ENCODE measurements at places on chromosomes 3 and 15. TPM values are rescaled to one million over a fixed set of nuclear protein-coding genes. Genes with fewer than 3 reads are reported as not detected.

GRCh38 chr15:64503197-64503596 is 42.8 kb downstream of the ZNF609 start:
- peak overlapping the region; percentile 92 for H3K27ac ChIP-seq
- H3K27me3 ChIP-seq = no peaks in the 10 kb centered on the region
- peaks cover 54% of the 10 kb centered on the region for H3K36me3 ChIP-seq
- DNase-seq = peak; percentile 7
- peak overlapping the region; percentile 37 for H3K4me3 ChIP-seq
- peaks cover 80% of the 10 kb centered on the region for H3K4me1 ChIP-seq

- peaks cover 15% of the 10 kb centered on the region for H3K27me3 ChIP-seq
- no peak overlapping the region for H3K27ac ChIP-seq
- no peaks in the 10 kb centered on the region for H3K36me3 ChIP-seq
- no peak overlapping the region for H3K4me3 ChIP-seq
- DNase-seq = no peak
These were observed 32.0 kb upstream of the SLCO3A1 start for GRCh38 chr15:91821458-91821857.

The SERINC4 gene
- 0.50 TPM for total RNA-seq

DNA sequence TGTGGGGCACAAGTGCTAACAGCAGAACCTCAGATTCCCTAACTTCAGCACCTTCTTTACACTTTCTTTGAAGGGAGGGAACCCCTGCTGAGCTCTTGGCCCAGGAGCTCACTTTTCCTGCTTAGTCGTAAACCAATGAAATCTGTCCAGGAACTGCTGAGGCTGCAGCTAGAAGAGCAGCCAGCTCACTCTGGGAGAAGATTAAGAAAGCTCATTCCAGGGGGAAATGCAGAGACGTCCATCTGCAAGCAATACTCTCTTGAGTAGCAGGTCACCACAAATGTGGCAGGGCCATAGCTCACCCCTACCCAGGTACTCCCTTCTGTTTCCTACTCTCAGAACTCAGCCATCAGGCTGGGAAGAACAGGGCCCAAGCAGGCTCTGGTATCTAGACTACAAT is 103.3 kb downstream of the WDR76 start:
- H3K36me3 ChIP-seq = no peaks in the 10 kb centered on the region
- H3K4me3 ChIP-seq = no peak overlapping the region
- DNase-seq = no peak
- H3K27ac ChIP-seq = no peak overlapping the region

GRCh38 chr3:99253963-99254355 is 352.5 kb upstream of the DCBLD2 start:
- H3K27me3 ChIP-seq = no peaks in the 10 kb centered on the region
- DNase-seq = no peak
- no peak overlapping the region for H3K27ac ChIP-seq
- H3K4me3 ChIP-seq = no peak overlapping the region
- H3K36me3 ChIP-seq = no peaks in the 10 kb centered on the region

- H3K36me3 ChIP-seq = no peaks in the 10 kb centered on the region
- no peak overlapping the region for H3K4me3 ChIP-seq
- H3K27me3 ChIP-seq = peaks cover 2% of the 10 kb centered on the region
- no peaks in the 10 kb centered on the region for H3K4me1 ChIP-seq
These were observed 8.3 kb upstream of the SCN10A start for GRCh38 chr3:38824349-38824748.

DNA sequence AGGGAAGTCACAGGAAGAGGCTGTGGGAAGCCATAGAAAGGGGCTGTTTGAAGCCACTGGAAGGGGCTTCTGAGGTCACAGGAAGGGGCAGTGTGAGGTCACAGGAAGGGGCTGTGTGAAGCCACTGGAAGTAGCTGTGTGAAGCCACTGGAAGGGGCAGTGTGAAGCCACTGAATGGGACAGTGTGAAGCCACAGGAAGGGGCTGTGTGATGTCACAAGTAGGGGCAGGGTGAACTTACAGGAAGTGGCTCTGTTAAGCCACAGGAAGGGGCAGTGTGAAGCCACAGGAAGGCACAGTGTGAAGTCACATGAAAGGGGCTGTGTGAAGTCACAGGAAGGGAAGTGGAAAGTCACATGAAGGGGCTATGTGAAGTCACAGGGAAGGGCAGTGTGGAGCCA is 33.1 kb downstream of the GASK1A start:
- H3K4me3 ChIP-seq = no peak overlapping the region
- no peaks in the 10 kb centered on the region for H3K36me3 ChIP-seq
- H3K27ac ChIP-seq = no peak overlapping the region
